ENCODE measurements at places on chromosomes 16 and 17.

- no peak for DNase-seq
These were observed 37.9 kb downstream of the GTF3C1 start for GRCh38 chr16:27511657-27512448.

GRCh38 chr17:31379597-31380205 lies 11.8 kb upstream of the RAB11FIP4 start:
- no peak for DNase-seq

GRCh38 chr17:74950207-74950606 lies 14.5 kb downstream of the OTOP3 start:
- no peak for DNase-seq

GRCh38 chr16:80990577-80990976 lies 16.1 kb downstream of the CMC2 start:
- DNase-seq: no peak

- no peak for DNase-seq
These were observed 602.2 kb upstream of the CDH8 start for GRCh38 chr16:62638324-62638911.

DNA sequence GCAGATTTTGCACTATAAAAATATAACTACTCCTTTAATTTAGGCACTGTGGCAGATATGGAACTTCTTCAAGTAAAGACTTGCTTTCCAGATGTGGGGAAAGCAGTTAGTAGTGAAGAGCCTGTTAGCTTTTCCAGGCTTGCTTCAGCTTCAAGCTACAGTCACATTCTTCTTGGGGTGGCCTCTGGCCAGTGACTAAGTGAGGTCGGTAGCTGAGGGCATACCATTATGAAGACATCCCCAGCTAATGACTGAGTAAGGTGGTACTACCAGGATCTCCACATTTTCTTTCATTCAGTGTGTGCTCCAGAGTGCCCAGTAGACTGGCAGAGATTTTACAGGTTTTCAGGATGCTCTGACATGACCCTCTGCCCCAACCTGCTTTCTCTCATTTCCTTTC lies 167.1 kb upstream of the KIF2B start:
- no peak for DNase-seq

DNA sequence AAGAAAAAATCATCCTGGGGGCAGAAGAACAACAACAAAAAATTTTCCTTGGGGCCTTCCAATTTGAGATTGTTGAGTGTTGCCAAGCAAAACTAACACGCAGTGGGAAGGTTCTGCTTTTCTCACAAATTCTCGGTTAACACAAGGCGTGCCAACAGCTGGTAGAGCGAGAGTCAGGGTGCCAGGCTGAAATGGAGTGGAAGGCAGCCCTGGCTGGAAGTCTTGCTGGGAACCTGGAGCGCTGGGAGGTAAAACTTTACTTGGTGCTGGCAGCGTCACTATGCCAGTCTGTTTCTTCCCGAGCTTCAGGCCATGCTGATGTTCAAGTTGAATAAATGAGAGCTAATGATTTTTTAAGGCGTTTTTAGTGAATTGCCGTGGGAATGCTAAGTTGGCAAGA lies 189.4 kb downstream of the WWOX start:
- no peak for DNase-seq

DNA sequence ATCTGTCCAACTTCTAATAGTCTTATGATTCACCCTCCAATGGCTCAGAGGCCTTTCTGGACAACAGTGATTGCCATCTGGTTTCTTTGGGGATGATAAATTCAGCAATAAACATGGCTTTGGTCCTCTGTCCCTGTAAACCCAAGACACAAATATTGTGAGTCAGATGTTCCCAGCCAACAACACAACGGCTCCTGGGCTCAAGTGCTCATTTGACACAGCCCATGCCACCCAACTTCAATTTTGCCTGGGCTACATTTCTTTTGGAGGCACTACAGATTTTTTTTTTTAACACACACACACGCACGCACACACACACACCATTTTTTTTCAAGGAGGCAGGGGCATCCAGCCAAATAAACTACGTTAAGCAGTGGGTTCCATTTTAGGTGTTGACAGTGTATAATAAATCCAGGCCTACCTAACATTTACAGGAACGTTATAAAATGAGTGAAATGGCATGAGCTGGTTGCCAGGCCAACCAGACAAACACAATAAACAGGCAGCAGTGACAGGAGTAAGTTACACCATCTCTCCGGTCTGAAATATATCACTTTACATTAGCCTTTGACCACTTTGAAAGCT lies 939.9 kb upstream of the SOX9 start:
- no peak for DNase-seq

GRCh38 chr17:48637323-48638260 lies 11.4 kb upstream of the HOXB9 start:
- no peak for DNase-seq

- no peak for DNase-seq
These were observed 5.8 kb upstream of the DHRS13 start for GRCh38 chr17:28908640-28909167.

- DNase-seq: no peak
These were observed 11.1 kb downstream of the ITFG1 start for GRCh38 chr16:47449788-47450187.

DNA sequence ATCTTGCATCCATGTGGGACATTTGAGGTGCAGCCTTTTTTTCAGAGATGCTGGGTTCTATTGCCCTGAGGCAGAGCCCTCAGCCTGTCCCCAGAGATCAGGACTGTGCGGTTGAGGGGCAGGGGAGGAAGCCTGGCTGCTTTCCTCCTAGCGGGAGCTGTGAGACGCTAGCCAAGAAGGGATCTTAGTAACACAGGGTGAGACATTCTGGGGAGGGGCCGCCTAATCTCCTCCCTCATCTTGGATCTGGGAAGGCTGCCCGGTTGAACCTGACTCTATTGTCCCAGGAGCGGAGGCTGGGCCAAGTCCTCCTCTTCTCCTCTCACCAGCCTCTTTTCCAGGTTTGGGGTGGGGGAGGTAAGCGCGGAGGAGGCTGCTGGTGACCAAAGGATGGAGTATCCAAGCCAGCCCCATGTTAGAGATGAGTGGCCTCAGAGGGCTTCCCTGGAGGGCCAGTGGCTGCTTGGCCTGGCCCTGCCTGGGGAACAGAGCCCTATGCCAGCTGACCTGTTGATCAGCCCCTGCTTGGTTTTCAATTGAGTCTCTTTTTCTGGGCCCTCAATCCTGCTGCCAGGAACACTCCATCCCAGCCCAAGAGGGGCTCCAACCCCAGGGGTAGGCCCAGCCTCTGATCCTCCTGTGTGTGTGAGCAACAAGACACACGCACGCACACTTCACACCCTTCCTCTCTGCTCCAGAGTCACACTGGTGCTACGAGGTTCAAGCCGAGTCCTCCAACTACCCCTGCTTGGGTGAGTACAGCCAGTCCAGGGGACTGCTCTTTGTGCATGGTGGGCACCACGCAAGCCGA lies 5.0 kb downstream of the CA4 start:
- no peak for DNase-seq

GRCh38 chr16:81421536-81421935 lies 23.1 kb upstream of the CMIP start:
- DNase-seq: no peak

DNA sequence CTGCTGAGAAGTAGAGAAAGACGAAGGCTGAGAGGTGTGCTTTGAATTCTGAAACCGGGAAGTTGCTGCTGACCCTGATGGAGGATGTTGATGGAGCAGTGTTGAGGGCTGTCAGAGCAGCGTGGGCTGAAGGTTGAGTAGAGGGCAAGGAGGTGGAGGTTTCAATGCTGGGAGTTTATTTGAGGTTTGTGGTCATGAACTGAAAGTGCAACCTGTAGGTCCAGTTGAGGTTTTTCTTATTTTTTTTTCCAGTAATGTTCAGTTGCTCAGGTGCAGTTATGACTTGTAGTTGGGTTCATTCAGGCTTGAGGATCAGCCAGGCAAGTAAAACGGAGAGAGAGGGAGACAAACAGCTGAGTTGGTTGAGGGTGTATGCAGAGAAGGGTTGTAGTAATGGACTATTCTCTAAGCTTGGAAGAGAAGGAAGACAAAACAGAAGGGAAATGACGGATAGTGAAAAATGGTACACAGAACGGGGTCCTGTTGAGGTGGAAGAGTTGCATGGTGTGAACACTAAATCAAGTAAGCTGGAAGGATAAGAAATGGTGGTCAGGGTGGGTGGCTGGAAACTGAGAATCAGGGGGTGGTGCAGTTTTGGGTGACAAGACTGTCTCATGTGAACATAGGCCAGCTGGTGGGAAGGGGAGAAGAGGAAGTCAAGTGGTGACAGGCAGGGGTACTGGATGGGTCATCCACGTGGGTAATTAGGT lies 8.7 kb upstream of the UBE2G1 start:
- no peak for DNase-seq

- no peak for DNase-seq
These were observed 29.9 kb upstream of the PRM1 start for GRCh38 chr16:11310997-11311561.

- no peak for DNase-seq
These were observed 6.3 kb upstream of the ITGA3 start for GRCh38 chr17:50049636-50050035.

DNA sequence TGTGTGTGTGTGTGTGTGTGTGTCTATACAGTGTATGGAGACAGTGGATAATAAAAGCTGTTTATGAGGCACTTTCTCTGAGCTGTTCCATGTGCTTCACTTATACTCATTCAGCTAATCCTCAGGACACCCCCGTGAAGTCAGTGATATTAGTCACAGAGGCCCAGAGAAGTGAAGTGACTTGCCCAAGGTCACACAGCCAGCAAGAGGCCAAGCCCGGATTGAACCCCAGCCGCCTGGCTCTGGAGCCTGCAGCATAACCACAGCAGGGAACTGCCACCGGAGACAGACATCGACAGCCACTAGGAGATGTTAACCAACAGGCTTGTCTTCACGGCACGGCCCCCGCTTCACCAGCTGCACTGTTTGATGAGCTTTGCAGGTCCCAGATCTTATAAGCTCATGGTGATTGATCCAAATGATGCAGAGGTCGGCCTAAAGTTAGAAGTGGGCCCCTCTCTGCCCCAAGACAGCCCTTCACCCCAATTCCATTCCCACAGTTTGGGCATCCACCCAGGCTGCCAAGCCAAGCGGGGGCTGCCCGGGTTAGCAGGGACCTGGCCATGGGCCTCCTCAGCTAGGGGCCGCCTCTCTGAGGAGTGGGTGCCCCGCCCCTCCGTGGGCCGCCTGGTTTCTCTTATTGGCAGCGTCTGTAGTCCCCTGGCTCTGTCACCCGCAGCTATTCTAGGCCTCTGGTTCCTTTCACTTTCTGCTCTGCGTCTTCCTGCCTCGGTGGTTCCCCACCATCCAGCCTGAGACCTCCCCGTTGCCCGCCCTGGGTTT lies 30.9 kb downstream of the SOCS1 start:
- peak; percentile 46 for DNase-seq

- no peak for DNase-seq
These were observed 10.4 kb downstream of the GALK1 start for GRCh38 chr17:75754378-75755204.

- DNase-seq: no peak
These were observed 4.8 kb downstream of the PRR11 start for GRCh38 chr17:59160157-59161025.

DNA sequence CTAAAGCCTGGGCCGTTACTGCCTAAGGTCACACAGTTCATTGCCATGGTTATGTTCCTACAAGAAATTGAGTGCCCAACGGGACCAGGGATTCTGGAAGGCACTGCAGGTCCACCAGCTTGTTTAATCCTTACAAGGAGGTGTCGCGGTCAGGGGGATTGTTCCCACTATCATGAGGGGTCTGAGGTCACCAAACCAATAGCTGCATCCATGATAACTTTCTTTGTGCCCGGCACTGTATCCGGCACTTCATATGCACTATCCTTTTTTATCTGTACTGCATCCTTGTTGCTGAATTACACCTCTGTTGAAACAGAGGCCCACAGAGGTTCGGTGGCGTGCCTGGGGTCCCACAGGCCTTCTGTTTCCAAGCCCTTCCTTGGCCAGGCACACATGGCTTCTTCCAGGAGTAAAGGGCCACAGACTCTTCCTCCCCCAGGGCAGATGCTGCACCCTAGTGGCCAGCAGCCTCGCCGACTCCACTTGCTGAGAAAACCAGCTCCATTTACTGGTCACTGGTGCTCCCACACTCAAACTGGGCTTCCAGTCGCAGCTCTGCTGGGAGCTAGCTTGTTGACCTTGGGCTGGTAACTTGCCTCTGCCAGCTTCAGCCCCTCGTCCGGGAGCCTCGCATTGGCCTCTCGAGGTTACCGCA lies 82.0 kb upstream of the PLCG2 start:
- DNase-seq: no peak

- DNase-seq: no peak
These were observed 2.3 kb downstream of the ARL4D start for GRCh38 chr17:43400943-43401717.

Data from activated CD8-positive, alpha-beta memory T cell treated with anti-CD3 and anti-CD28 coated beads for 1 hour (primary cell).